ENCODE measurements at places on chromosomes 13 and 19.

DNA sequence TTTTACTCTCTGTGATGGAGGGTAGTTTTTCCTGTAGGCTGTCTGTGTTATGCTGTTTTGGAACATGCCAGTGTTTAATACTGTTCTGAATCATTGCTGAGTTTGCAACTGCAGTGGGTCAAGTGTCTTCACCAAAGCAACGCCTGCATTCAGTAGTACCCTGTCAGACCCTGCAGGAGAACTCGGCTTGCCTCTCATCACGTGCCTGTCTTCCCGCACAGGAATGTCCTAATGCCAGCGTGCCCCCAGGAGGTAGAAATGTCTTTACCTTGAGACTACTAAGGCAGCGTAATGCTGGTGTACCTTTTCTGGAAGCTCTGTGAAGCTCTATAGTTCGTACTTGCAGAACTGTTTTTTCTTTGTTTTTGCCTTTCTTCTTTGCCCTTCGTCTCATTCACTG, 42.3 kb downstream of the POLR1D start:
- no peak for DNase-seq

- DNase-seq = no peak
Observed at GRCh38 chr19:9906475-9907087, 29.7 kb downstream of the OLFM2 start.

DNA sequence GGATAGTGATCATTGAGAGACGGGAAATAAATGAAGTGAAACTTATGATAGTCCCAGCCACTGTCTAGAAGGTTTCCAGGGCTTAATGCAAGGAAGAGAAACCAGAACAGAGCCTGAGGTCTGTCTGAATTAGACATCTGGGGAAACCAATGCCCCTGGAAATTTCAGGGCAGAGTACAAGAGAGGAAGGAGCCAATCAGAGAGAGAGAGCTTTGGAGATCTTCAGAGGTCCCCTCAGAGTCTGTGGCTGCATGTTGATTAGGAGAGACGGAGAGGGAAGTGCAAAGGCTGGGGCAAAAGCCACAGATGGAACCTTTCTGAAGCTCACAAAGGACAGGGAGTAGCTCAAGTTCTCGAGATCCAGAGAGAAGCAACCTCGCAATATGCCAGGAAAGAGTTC, 378.0 kb downstream of the DNAJC15 start:
- no peak for DNase-seq

- DNase-seq = no peak
Observed at GRCh38 chr13:110293649-110294048, 13.3 kb downstream of the COL4A1 start.

- DNase-seq = peak; percentile 71
Observed at GRCh38 chr19:3440082-3440481, 40.2 kb downstream of the SMIM24 start.

GRCh38 chr13:27472941-27473340, 22.6 kb upstream of the MTIF3 start:
- DNase-seq = no peak
